AG04449 (cell line): ENCODE measurements at places on chromosomes 12 and 14.

GRCh38 chr14:92520102-92521057 is 6.8 kb downstream of the RIN3 start:
- no peak for DNase-seq

DNA sequence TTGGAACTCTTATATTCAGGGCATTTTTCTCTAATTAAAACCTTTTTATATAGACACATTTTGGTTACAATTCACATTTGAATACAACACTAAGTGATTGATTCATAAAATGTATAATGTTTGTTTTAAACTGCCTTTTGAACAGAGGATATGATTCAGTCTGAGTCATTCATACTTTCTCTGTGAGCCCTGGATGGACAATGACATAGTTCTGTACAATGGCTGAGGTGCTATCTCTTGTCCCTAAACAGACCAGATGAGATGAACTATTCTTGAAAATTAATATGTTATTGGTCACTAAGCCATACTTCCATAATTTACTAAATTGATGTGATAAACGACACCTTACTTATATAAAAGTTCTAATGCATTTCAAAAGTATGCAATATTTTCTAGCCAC is 199.7 kb upstream of the ATXN7L3B start:
- no peak for DNase-seq

GRCh38 chr12:94049718-94050117 is 98.7 kb upstream of the PLXNC1 start:
- no peak for DNase-seq

DNA sequence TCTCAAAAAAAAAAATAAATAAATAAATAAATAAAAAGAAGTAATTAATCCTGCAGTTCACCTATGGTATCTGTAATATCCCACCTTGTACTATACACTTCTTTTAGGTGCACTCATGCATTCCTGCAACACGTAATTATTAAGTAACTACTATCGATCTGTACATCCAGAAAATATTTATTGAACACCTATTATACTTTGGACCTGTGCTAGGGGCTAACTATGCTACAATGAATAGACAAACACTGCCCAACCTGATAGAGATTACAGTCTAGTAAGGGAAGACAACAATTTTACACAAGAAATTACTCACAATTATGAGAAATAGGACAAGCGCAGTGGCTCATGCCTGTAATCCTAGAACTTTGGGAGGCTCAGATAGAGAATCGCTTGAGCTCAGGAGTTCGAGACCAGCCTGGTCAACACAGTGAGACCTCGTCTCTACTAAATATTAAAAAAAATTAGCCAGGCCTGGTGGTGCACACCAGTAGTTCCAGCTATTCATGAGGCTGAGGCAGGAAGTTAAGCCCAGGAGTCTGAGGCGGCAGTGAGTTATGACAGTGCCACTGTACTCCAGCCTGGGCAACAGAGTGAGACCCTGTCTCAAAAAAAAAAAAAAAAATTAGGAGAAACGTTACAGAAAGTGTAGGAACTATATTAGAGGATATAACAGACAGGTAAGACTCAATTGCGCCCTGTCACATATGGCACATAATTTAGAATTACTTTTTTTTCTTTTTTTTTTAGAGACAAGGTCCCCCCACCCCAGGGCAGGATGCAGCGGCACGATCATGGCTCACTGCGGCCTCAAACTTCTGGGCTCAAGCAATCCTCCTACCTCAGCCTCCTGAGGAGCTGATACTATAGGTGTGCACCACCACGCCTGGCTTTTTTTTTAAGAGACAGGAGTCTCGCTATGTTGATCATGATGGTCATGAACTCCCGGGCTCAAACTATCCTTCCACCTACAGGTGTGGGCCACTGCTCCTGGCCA is 1.2 kb downstream of the NRDE2 start:
- no peak for DNase-seq

DNA sequence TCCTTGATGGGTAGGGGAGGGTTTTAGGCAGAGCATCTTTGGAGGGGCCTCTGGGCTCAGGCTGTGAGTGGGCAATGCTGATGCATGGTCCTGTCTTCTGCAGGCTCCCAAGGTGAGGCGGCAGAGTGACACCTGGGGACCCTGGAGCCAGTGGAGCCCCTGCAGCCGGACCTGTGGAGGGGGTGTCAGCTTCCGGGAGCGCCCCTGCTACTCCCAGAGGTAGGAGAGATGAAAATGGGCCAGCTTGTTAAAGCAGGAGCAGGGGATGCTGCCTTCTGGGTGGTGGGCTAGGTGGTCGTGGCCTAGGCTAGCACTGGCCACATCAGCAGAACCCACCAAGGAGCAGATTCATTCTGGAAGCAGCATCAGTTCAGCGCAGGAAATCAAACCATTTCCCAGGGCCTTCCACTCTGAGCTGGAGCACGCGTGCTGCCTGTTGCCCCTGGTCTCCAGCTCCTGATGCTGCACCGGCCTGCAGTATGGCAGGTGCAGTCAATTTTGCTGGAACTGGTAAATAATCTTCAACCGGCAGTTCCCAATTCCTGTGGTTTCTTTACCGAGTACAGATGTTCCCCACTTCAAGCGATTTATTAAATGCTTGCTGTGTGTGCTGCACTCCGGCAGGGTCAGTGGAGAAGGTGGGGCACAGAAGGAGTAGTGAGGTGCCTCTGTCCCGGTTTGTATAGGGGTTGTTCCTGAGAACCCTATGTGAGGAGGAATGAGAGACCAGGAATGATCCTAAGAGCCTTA is 7.4 kb downstream of the PAPLN start:
- no peak for DNase-seq
